ENCODE measurements at places on chromosomes 13 and 19.

GRCh38 chr13:34623331-34623730 lies 318.7 kb upstream of the NBEA start:
- no peak for DNase-seq

DNA sequence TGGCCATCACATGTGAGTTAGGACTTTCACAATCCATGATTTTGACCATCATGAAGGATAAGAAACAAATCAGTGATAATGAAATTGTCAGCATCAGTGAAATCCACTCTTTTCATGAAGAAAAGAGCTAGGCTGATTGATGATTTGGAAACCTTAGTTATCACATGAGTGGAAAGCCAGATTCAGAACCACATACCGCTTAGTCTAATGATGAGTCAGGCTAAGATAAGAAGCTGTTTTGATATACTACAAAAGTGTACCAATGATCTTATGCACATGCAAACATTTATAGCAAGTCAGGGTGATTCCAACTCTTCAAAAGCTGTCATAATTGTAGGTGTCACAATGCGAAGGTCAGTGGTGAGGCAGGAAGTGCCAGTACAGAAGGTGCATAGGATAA lies 519.3 kb downstream of the GPC6 start:
- DNase-seq: no peak

- DNase-seq: no peak
Measured at GRCh38 chr19:5472286-5472685, 17.1 kb downstream of the ZNRF4 start.

GRCh38 chr19:11204076-11204602 lies 6.8 kb upstream of the KANK2 start:
- DNase-seq: no peak

DNA sequence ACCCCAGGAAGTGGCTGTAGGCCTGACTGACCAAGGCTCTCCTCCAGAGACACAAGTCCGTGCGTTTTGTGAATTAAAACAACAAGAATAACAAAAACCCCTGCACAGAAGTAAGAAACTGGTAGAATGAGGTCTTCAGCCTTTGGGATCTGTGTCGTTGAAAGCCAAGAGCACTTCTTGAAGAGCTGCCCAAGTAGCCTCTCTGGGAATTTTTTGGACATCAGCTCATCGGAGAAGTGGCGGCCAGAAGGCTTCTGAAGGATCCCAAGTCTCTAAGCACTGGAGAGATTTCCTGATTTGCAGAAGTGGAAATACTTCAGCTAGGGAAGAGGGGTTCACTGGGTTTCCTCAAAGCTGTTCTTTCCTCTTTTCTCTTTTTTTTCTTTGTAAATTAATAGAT lies 100.4 kb upstream of the ZNF536 start:
- DNase-seq: no peak

- no peak for DNase-seq
Measured at GRCh38 chr13:39403106-39403505, 199.9 kb downstream of the LHFPL6 start.

- peak; percentile 53 for DNase-seq
Measured at GRCh38 chr19:38543807-38544568, 73.8 kb downstream of the MAP4K1 start.

- DNase-seq: no peak
Measured at GRCh38 chr19:10669246-10669645, 15.1 kb downstream of the ILF3 start.

DNA sequence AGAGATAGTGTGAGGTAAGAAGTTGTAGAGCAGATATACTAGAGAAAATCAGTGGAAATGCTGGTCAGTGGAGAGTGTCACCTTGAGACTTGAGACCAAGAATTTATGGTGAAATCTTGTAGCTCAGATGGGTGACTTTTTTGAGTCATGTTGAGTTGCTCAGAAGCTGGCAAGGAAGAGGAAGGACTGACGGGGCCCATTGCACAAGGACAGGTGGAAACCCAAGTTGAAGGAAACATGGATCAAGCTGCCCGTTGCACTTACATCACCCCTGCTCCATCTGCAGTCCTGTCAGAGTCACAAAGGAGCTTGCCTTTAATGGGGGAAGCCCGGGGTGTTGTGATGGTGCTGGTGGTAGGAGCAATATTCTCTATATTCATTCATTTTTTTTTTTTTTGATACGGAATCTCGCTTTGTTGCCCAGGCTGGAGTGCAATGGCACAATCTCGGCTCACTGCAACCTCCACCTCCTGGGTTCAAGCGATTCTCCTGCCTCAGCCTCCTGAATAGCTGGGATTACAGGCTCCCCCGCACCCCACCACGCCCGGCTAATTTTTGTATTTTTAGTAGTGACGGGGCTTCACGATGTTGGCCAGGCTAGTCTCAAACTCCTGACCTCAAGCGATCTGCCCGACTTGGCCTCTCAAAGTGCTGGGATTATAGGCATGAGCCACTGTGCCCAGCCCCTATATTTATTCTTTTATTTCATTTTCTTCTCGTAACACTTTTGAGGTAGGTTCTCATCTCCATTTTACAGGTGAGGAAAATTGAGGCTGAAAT lies 27.4 kb downstream of the UBAC2 start:
- DNase-seq: peak; percentile 47

DNA sequence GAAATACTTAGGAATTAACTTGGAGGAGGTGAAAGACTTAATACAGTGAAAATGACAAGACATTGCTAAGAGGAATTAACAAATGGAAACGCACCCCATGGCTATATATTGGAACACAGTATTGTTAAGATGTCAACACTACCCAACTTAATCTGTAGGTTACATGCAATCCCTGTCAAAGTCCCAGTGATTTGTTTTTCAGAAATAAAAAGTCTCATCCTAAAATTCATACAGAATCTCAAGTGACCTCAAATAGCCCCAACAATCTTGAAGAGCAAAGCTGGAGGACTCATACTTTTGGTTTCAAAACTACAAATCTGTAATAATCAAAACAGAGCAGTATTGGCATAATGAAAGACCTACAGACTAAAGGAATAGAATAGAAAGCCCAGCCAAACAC lies 13.2 kb downstream of the ATP4B start:
- DNase-seq: no peak

DNA sequence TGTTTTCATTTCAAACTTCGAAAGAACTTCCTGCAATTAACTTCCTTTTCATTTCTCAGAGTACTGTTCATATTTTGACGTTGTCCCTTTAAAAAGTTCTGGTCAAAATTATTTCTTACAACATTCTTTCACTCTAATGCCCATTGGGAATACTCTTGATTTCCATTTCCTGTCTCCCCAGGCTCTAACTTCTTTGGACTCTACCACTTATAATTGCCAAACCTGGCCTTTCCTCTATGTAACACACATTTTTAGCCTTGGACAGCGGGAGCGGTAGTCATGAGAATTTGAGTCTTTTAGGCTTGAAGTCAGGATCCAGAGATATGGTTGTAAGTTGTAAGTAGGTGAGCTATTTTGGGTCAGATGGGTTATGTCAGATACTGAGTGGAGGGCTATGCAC lies 163.5 kb upstream of the SPRY2 start:
- no peak for DNase-seq

DNA sequence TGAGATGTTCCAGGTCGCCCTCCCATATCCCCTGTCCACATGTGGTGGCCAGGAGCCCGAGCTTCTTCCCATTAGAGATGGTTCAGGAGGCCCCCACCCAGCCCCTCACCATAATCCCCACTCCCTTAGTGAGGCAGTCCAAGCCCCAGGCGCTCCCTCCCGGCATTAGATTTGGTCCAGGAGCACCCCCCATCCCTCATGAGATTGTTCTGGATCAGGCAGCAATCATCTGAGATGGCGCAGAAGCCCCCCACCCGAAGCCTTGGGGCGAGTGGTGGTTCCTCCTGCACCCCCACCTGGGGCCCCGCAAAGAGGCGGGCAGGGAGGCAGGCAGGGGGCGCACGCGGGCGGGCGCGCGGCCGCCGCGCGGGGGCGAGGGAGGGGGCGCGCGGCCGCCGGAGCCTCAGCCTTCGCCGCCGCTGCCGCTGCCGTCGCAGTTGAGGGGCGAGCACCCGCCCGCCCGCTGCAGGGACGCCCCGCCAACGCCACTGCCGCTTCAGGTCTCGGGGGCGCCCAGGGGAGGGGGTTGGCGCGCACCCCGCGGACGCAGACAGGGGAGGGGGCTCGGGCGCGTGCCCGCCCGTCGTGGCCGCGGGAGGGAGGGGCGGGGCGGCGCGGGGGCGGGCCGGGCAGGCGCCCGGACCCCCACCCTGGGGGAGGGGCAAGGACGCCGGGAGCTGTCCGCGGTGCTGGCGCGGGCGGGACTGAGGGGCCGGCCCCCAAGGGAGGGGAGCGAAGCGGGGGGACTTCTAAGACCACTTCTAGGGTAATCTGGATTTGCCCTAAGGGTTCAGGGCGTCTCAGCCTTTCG lies 46.4 kb upstream of the SHKBP1 start:
- peak; percentile 23 for DNase-seq

GRCh38 chr19:51607920-51608562 lies 22.2 kb downstream of the SIGLEC5 start:
- DNase-seq: peak; percentile 81

GRCh38 chr13:52850396-52851136 lies 2.1 kb upstream of the PCDH8 start:
- DNase-seq: peak; percentile 69

GRCh38 chr19:47145639-47146486 lies 15.2 kb downstream of the SAE1 start:
- DNase-seq: no peak

DNA sequence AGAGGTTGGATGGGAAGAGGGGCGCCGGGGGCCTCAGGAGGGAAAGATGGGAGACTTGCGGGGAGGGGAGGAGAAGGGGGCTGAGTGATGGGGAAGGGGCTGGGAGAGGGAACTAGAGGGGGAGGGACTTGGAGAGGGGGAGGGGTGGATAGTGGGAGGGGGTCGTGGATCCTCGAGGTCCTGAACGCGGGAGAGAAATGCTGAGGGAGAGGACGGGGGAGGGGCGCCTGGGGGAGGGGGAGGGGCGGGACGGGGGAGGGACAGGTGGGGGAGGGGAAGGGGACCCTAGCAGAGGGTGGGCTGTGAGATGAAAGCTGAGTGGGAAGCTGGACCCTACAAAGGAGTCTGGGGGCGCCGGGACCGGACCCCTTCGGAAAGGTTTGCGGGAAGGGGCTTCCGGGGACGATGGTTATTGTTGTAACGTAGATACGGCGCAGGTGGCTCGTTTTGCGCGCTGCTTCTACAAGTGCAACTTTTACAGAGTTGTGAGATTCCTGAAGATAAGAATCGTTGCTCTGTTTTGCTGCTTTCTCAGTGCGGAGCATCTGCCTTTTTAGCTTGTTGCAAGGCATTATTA lies 418 bp downstream of the ZNF444 start:
- DNase-seq: peak; percentile 46
